RPMI7951 (cell line): ENCODE measurements at places on chromosomes 3 and 15. TPM values are rescaled to one million over a fixed set of nuclear protein-coding genes. Genes with fewer than 3 reads are reported as not detected.

- DNase-seq = no peak
Observed at GRCh38 chr3:171365489-171365888, 94.7 kb downstream of the TNIK start.

GRCh38 chr15:85048430-85048829, 66.8 kb downstream of the PDE8A start:
- peak; percentile 26 for DNase-seq

DNA sequence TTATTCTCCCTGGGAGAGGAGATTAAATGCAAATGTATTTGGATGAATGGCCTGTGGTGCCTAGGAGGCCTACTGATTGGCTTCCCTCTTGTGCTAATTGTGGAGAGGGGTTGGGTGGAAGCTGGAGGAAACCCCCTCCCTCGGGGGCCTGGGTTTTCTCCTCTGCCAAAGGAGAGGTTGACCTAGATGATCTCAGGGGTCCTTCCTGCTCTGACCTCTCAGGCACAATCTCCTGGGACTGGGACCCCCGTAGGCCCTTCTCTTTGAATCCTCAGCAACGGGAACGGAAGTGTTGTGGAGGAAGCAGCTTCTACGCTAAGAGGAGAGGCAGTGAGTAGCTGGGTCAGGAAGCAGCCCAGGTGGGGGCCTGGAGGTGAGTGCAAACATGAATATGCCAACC, 40.5 kb upstream of the MAGEF1 start:
- no peak for DNase-seq

The CADM2 gene
- under 0.01 TPM in 1 of 2 replicates, not detected in the other for total RNA-seq

The PPP2R3A gene
- 14.7 and 15.1 TPM in 2 replicates for total RNA-seq

DNA sequence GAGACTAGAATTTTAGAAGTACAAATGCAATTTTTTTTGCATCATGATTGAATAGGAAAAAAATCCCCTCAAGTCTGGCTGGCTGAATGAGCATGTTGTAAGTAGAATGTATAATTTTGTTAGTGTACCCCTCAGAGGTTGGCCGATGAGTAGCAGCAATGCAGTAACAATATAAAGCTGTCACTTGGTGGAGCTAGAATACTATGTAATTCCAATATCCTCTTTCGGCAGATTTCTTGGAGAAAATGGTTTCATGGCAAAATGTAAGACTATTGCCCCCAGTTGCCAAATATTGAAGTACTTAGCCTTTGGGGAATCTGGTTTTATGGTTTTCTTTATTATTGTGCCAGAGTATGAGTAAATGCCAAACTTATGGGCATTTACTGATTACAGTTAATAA, 39.8 kb upstream of the SGO1 start:
- peak; percentile 23 for DNase-seq
